Fibroblast of skin of left quadriceps (primary cell): ENCODE measurements at places on chromosomes 4 and X.
A peak's percentile ranks its signal among the peaks of the same experiment; 100 is the strongest.

DNA sequence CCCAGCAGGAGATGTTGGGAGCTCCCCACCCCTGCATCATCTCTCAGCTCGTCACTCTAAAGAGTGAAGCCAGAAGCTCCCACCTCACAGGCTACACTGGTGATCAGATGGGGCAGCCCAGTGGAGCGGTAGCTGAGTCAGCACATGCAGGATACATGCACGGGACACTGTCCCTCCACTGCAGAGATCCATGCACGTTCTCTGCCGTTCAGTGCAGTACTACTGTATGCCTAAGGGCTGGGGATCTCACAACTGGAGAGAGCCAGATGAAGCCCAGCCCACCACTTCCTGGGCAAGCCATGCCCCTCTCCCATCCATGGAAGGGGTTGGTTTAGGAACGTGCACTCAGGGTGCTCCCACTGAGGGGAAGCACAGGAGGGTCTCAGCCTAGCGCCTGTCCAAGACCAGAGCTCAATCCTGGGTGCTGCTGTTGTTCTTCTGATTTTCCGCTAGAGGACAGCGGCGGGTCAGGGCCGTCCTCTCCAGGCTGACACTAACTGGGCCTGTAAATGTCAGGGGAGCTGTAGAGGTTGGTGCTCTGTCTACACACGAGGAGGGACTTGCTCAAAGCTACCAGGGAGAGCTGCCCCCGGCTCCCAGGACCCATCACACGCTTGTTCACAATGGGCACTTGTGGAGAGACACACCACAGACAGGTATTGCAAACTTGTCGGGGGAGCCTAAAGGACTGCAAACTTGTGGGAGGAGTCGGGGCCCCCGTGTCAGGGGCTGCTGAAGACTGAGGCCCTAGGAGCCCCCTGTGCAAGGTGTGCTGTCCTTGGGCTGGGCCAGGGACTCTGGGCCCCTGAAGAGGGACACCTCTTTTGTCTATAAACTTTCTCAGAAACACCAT lies 18.2 kb upstream of the ABLIM2 start:
- no peak for DNase-seq

DNA sequence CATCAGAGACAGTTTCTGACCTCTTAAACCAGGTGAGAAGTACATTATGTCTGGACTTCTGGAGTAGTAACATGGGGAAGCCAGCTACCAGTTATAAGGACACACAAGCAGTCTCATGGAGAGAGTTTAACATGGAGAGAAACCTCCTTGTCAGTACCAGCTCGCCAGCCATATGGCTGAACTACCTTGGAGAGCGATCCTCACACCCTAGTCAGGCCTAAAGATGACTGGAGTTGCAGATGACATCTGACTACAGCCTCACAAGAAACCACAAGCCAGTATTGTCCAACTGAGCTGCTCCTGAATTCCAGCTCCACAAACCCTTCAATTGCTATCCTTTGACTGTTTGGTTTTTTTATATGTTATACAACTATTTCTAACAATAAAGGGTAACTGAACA lies 49.8 kb downstream of the PDHA2 start:
- DNase-seq: no peak

DNA sequence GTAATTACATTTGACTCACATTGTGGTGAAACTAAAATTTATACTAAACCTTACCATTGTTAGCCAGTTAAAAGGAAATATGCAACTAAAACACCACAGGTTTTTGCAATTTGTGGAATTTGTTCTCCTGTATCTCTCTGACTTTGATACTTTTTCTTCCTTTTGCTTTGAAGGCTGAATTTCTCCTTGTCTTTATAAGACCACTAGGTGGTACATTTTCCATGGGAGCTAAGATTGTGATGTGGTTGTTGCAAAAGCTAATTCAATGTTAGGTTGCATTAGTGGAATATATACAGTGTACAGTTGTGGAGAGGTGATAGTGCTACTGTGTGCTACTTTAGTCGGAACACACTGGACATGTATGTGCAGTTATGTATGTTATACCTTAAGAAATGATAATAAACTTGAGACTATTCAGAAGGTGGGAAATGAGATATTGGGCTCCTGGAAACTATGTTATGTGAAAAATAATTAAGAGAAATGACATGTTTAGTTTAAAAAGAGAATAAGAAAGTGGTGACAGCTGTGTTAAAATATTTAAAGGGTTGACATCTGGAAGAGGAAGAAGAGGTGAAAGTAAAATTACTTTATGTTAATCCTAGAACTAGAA lies 70.3 kb downstream of the ARL9 start:
- DNase-seq: peak; percentile 29

- no peak for DNase-seq
Observed at GRCh38 chr4:128346054-128346716, 58.6 kb upstream of the PGRMC2 start.

GRCh38 chr4:103008875-103009729 lies 10.4 kb downstream of the SLC9B1 start:
- peak; percentile 50 for DNase-seq

DNA sequence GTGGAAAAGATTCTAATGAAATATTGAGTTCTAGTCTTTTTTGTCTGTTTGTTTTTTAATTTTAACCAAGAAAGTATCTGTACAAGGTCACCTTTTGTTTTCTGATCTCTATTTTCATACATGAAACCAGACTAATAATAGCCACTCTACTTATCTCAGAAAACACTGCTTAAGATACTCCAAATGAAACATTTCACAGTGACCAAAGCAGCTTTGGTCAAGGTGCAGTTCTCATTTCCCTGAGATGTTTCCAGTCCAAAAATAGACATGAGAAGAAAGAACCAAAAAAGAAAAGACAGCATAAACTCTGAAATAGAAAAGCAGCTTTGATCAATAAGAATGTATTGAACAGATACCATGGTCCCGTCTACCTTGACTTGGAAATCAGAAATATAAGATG lies 782.8 kb downstream of the RAB28 start:
- no peak for DNase-seq

DNA sequence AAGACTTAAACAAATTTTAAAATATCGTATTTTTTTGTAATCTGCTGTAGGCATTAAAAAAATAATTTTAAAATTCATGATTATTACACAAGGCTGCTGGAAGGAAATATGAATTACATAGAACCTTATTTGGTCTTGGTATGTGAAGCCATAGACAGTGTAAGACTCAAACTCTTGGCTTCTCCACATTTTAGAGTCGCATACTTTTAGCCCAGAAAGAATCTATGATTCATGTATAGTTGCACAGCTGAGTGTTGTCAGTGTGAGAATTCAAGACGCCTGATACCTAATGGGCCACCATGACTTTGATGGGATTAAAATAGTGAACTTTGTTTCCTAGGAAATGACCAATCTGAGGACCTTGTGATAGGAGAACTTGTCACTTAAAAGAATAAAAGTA lies 1.4 kb downstream of the INTU start:
- peak; percentile 80 for DNase-seq

DNA sequence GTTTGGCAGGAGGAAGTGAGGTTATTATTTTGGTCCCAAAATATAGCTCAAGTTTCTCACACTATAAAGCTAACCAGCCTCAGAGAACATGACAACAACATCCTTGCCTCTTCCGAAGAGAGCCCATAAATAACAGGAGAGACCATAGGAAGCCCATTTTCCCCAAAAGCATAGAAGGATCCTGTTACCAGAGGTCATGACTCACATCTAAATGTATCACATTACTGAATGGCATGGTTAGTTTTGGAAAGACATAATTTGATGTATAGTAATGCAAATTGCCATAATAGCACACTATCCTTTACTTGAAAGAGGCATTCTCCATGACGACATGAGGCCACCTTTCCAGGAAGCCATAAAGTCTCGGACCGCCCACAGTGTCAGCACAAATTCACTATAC lies 238.8 kb upstream of the GRIA3 start:
- DNase-seq: no peak

DNA sequence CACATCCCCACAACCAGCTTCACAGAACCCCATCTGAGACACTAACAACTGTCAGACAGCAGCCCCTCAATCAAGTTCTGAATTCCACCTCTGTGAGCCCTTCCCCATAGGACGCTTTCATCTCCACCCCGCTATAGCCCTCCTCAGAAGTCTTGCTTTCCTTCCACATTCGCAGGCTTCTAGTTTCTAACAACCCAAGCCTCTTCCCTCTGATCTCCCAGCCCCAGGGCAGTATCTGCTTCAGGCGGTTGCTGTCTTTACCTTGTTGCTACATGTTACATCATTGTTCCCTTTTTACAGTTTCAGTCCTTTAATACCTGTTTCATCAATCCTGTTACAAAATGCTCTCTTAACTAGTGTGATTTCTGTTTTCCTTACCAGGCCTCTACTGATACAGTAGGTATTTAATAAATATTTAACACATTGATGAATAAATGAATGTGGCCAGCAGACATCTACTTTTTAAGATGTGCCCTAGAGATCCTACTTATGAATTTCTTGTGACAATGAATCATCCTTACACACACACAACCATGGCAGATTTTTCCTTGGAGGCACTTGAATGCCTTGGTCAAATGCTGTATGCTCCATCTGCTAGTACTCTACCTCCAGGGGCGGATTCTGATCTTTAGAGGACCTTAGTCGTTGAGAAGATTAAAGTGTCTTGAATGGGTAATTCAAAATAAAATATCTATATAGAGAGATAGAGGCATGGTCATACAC lies 164.7 kb upstream of the SLIT2 start:
- DNase-seq: no peak

DNA sequence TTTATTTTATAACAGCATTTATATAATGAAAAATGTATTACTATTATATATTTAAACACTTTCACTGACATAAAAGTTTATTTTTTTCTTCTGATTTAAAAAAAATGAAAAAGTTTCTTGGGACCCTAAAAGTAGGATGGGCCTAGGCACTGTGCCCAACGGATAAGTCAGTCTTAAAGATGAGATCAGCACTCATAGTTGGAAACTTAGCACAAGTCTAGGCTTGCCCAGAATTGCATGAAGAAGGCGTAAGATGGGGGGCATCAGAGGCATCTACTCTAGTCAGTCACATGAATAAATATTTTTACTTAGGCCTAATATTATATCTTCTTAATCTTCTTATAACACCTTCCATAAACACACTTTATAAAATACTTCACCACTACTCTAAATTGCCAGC lies 306.7 kb upstream of the GRID2 start:
- no peak for DNase-seq

DNA sequence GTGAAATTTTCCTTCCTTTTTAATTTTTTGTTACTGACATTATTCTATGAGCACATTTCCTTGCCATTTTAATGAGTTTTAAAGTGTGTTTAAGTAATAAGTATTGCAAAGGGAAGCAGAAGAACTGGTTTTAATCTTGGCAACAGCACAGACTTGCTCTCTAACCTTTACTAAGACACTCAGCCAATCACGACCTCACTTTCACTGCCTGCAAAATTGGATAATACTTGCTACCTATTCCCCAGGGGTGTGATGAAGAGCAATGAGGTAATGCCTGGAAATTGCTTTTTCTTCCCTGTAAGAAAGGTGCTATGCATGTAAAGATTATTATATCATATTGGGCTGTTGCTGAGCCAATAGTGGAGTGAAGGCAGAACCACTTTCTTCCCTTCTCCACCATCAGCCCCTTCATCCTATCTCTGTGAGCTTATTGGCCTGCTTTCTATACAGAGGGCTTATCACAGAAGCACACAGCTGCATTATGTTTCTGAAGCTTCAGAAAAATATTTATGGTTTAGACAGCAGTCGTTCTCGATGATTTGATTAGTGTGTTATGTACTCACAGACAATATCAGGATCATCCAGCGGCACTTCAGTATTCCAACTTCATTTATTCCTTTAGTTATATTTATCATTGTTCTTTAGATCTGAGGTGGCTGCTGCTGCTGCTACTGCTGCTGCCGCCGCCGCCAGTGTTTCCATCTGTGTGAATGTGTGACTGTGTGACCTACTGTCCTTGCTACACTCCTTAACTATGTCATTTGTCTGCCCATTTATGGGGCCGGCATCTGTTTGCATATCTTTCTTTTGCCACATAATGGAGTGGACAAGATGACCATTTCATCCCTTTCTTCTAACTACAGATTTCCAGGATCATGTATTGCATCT lies 255.1 kb downstream of the C4orf33 start:
- DNase-seq: no peak

GRCh38 chr4:174848596-174848995 lies 19.5 kb upstream of the GLRA3 start:
- no peak for DNase-seq

GRCh38 chr4:54929459-54929858 lies 195.9 kb downstream of the KDR start:
- no peak for DNase-seq

GRCh38 chrX:13188731-13189309 lies 131.0 kb downstream of the ATXN3L start:
- DNase-seq: no peak

- no peak for DNase-seq
Observed at GRCh38 chrX:69305333-69306062, 140.2 kb upstream of the PJA1 start.

- DNase-seq: no peak
Observed at GRCh38 chrX:69133921-69134542, 31.2 kb downstream of the PJA1 start.

DNA sequence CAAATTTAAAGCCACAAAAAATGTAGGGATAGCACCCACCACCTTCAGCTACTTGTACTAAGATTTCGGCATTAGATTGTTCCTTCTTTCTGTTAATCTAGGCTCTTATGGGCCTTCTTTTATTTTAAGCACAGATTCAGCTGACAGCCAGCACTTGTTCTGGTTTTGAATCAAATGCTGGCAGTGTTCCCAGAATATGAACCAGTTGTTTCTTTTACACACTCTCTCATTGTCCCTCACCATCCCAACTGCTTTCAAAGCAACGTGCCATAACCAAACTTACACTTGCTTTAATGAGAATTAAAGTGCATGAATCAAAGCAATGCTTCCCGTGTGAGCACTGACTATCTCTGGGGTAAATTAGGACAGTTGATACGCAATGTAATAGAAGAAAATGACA lies 744.5 kb upstream of the FAM241A start:
- DNase-seq: peak; percentile 56

- no peak for DNase-seq
Observed at GRCh38 chr4:152316969-152317368, 218.9 kb downstream of the FBXW7 start.

DNA sequence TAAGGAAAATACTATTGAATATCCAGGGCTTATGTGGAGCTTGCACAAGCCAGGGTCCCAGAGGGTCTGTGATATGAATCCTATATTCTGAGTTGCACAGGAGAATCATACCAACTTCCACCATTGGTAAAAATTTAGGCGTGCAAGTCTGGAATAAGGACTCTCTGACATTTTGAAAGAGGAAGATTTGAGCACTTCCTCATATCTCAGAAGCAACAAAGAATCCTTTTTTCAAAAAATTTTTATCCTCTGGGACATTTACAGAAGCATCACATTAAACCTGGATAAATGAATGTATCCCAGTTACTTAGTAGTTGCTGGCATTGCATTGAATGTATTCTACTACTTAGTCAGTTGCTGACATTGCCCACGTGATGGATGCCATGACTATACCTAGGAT lies 24.2 kb upstream of the CAMK2D start:
- DNase-seq: no peak

GRCh38 chrX:63652086-63652765 lies 132.8 kb downstream of the ARHGEF9 start:
- DNase-seq: peak; percentile 72

GRCh38 chr4:6420972-6421371 lies 51.4 kb downstream of the PPP2R2C start:
- DNase-seq: no peak
